ENCODE measurements at places on chromosomes 4 and X.

GRCh38 chr4:91434631-91435030 is 869.1 kb upstream of the GRID2 start:
- no peak for DNase-seq

DNA sequence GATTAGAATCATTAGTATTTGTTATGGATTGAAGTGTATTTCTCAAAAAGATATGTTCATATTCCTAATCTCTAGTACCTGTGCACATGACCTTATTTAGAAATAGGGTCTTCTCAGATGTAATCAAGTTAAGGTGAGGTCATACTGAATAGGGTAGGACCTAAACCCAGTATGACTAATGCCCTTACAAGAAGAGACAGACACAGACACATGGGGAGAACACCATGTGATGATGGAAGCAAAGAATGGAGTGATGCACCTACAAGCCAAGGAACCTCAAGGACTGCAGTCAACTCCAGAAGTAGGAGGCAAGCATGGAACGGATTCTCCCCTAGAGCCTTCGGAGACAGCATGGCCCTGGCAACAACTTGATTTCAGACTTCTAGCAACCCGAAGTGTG is 31.4 kb downstream of the OTUD4 start:
- no peak for DNase-seq

GRCh38 chr4:181792641-181793040 is 450.6 kb upstream of the TENM3 start:
- peak; percentile 96 for DNase-seq

- no peak for DNase-seq
Measured at GRCh38 chr4:95545546-95545945, 3.2 kb downstream of the UNC5C start.

Measured in NCI-H1417 treated with DMSO at 0.1 percent for 48 hours (cell line).